ENCODE measurements at places on chromosomes 1 and 21.

GRCh38 chr1:83500987-83501591 is 497.8 kb downstream of the TTLL7 start:
- no peak for DNase-seq

GRCh38 chr1:95382000-95382786 is 148.2 kb downstream of the RWDD3 start:
- DNase-seq, result no peak

DNA sequence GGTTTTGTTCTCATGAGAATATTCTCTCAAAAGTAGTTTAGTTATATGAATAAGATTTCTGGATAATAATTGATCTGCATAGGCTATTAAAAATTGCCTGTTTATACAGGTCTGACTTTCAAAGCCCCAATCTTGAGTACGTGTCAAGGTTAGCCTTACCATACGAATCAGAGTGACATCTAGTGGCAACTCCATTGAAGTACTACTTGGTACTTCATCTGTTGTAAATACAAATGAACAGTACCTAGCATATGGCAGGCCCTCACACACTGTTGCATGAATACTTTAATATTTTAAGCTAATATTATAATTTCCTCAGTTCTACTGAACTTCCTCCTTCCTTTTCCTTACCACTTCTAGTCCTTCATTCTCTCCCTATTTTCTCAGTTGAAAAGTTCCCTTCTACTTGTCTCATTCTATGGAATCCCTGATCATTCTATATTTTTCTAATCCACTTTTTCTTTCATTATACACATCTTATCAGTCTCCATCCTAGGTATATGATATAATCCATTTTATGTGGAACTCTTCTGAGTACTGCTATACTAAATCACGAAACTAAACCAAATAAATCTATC is 101.2 kb downstream of the AKT3 start:
- no peak for DNase-seq

- DNase-seq, result no peak
Measured at GRCh38 chr1:180579961-180580611, 21.3 kb downstream of the OVAAL start.

DNA sequence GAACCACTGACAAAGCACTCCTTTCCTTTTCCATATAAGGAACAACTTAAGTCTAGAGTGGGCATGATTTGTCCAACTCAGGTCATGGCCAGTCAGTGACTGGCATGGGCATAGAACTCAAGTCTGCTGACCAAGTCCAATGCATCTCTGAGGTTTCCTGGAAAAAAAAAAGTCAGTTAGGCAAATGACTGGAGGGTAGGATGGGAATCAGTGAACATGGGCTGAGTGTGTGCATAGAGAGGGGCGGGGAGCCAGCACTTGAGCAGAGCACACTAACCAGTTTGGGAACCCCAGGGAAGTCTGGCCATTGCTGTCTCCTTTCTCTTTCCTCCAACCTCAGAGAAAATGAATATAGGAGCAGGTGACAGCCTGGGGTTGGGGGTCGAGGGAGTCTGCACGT is 53.6 kb upstream of the FMOD start:
- DNase-seq, result no peak

DNA sequence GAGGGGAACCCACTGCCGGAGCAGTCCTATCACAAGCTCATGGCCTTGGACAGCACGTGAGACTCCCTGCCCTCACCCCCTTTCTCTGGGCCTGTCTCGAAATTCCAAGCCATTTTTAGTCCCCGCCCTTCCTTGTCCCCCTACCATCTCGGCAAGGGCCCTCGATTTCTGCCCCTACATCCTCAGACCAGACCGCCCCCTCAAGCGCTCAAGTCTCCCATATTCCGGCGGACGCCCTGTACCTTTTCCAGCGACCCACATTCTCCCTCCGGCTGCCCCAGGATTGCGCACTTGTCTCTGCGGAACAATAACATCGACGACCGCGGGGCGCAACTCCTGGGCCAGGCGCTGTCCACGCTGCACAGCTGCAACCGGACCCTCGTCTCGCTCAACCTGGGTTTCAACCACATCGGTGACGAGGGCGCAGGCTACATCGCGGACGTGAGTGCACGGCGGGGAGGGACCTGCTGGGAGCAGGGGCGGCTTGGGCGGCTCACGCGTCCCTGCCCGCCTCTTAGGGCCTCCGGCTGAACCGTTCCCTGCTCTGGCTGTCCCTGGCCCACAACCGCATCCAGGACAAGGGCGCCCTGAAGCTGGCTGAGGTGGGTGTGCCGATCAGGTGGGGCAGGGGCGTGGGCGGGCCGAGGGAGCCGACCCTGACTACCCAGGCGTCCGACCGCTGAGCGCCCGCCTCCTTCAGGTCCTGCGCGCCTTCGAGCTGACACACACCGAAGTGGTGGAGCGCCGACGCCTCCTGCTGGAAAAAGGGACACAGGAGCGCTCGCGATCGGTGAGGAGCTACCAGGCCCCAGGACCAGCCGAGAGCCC is 7.0 kb downstream of the LRRC71 start:
- peak; percentile 16 for DNase-seq

- no peak for DNase-seq
Measured at GRCh38 chr1:169044296-169044695, 62.2 kb upstream of the ATP1B1 start.

All from activated CD8-positive, alpha-beta memory T cell treated with anti-CD3 and anti-CD28 coated beads for 4 hours (primary cell).